ENCODE measurements at places on chromosomes 1 and 21.

DNA sequence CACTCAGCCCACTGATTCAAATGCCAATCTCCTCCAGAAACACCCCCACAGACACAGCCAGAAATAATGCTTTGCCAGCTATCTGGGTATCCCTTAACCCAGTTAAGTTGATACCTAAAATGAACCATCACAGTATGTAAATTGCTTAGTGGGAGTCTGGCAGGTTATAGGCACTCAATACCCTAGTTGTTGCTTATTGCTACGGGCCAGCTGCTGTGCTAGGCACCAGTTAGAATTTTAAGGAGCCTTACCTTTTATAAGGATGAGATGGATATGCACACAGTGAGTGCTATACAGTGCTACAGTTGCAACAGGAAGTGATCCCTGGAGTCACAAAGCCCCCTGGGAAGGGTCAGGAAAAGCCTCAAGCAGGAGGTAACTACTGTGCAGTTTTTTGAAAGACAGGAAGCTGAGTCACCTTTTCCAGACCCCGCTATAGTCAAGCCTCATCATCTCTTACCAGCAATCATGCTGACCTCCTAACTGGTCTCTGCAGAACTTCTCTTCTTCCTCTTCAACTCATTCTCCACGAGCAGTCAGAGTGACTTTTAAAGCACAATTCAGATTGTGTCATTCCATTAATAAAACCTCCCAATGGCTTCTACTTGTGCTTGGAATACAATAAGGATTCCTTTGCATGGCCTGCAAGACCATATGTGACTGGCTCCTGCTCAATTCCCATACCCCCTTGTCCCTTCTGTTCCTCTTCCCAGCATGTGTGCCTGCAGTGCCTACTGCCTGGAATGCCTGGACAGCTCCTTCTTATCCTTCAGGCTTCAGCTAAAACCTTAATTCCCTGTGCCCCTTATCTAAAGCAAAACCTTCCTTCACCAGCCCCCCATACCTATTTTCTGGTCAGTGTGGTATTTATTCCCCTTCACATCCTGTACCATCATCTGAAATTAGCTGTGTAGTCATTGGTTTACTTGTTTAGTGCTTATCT, 10.4 kb upstream of the TLR5 start:
- DNase-seq: no peak

- DNase-seq: no peak
Measured at GRCh38 chr1:39842836-39843235, 40.5 kb downstream of the TRIT1 start.

- DNase-seq: no peak
Measured at GRCh38 chr1:232792949-232793348, 12.3 kb upstream of the MAP10 start.

DNA sequence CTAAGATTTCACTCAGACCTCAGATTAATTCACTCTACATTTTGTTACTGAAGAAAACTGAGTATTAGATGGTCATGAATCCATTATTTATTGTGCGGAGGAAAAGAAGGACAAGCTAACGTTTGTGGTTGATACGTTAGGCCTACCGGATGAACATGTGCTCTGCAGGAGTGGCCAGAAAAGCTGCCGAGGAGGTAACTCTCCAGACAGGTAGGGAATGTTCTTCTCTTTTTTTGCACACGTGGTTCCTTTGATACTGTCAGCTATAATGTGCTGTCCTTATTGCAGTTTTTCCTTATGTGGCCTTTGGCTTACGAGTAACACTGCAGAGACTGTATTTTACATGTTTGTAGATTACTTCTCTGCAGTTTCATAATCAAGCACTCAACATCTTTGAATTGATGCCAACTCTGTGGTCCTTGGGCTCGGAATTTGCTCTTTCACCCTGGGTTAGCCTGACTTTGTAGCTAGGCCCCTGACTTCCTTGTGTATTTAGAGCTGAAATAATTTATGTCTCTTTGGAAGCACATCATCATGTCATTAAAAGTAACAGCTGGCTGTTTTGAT, 13.6 kb downstream of the MTR start:
- no peak for DNase-seq

DNA sequence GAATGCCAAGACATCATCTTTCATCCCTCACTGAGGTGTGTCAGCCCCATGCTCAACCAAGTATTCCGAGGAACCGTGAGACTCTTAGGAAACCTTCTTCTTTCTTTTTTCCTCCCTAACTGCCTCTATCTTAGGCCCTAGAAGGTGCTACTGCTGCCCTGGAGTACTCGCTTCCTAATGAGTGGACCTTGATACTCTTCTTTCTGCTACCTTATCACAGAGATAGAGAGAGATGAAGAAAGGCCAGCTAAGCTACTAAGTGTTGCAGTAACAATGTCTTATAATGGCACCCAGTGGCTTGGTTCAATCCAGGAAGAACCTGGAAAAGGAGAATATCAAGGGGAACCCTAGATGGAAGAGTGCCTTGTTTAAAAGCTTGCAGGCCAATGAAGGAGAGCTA, 86.6 kb downstream of the KIRREL1 start:
- no peak for DNase-seq

DNA sequence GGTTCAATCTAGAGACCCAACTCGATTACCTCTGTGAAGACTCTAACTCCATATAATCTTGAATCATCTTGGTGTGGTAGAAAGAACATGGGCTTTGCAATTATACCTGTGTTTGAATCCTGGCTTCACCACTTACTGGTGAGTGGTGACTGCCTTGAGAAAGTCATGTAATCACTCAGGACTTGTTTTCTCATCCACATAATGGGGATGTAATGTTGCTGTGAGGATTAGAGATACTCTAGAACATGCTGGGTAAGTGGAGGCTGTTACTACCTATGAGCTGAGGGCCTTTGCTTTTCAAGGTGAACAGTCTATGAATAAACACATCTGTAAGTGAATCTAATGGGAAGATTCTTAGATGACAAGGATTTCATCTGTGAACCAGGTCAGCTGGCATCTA, 2.6 kb upstream of the DYRK1A start:
- no peak for DNase-seq

GRCh38 chr21:24395320-24395923, 1211.9 kb downstream of the MRPL39 start:
- no peak for DNase-seq

DNA sequence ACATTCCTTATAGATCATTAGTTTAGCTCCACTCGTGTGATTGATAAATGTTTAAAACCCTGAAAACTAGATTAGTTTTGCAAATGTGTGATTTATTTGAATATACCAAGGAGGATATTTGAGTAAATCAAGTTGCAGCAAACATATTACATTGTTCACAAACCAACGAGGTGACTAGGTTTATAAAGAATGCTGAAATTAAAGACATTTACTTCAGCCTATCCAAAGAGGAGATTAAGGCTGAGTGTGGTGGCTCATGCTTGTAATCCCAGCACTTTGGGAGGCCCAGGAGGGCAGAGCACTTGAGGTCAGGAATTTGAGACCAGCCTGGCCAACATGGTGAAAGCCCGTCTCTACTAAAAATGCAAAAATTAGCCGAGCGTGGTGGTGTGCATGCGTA, 34.1 kb downstream of the VTCN1 start:
- no peak for DNase-seq

DNA sequence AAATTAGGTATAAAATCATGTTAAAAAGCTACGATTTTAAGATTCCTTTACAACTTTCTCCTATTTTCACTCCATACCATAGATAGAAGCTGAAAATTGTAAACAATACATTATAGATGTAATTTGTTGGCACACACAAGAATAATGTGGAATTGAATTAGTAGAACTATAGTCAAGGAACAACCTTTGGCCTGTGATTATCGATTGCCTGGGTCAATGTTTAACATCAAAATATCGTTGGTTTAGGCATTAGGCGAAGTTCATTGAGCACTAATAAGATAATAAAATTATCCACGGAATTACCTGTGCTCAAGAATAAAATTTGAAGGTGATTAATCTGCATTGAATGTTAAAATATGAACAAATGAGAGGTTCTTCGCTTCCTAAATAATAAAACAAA, 455.1 kb upstream of the ZP4 start:
- no peak for DNase-seq

DNA sequence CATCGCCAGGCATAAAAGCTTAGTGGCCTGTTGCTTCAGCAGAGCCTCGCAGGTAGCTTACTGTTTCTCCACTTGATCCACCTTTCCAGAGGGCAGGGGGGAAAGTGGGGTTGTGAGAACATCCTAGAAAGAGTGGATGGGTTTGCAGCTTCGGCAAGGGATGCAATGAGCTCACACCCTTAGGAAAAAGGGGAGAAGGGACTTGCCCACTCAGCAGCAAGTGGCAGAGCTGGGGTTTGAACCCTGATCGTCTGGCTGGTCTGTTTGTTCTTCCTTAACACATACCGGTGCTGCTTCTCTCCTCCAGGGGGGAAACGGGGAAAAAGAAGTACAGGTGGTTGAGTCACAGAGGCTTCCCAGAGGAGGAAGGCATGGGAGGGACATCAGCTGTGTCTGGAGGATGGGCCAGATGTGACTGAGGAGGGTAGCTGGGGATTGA, 1.0 kb downstream of the TMEM201 start:
- DNase-seq: no peak

- no peak for DNase-seq
Measured at GRCh38 chr1:62390071-62390470, 46.8 kb upstream of the USP1 start.

- no peak for DNase-seq
Measured at GRCh38 chr1:58060559-58061170, 485.9 kb downstream of the OMA1 start.

DNA sequence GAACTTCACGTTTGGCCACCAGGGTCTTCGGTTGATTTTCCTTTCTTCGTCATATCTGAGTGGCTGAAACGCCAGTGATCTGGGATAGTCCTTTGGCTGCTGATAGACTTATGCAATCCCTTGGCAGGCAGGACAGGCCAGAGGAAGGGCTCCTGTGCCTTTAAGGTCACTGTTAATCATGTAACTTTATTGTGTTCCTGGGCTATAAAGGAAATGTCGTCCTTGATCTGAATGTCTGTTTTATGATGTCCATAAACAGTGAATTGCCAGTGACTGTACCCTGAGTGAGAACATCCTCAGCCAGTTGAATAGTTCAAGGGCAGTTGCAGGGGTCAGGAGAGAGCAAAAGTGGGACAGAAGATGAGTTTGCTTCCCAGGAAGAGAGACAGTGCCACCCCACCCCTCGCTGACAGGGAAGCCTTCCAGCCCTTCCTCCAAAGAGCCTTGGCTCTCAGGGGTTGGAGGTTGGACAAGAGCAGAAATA, 68.0 kb downstream of the PDE9A start:
- DNase-seq: no peak

- no peak for DNase-seq
Measured at GRCh38 chr1:30916296-30916695, 7.7 kb upstream of the SDC3 start.

GRCh38 chr21:38959692-38960061, 153.9 kb downstream of the ETS2 start:
- DNase-seq: no peak

GRCh38 chr21:44848821-44849521, 24.5 kb downstream of the PTTG1IP start:
- no peak for DNase-seq

DNA sequence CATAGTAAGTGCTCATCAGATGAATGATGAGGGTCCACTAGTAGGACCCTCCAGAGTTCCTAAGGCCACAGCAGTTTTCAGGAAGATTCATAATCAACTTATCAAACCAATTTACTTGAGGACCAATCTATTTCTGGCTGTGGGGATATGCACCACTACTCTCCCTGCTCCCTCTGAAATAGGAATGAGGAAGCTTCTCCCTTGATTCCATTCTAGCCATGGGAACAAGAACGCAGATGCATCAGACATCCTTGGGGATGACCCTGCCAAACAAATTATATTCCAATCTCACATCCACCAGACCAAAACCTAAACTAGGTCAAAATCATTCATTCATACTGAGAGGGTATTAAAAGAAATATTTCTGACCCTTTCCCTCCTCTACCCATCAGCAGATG, 31.5 kb downstream of the JAK1 start:
- no peak for DNase-seq

- DNase-seq: no peak
Measured at GRCh38 chr1:51740652-51741051, 123.8 kb downstream of the OSBPL9 start.

- DNase-seq: no peak
Measured at GRCh38 chr1:178075333-178075732, 18.6 kb upstream of the RASAL2 start.

GRCh38 chr1:185412385-185413087, 95.5 kb upstream of the IVNS1ABP start:
- DNase-seq: no peak

DNA sequence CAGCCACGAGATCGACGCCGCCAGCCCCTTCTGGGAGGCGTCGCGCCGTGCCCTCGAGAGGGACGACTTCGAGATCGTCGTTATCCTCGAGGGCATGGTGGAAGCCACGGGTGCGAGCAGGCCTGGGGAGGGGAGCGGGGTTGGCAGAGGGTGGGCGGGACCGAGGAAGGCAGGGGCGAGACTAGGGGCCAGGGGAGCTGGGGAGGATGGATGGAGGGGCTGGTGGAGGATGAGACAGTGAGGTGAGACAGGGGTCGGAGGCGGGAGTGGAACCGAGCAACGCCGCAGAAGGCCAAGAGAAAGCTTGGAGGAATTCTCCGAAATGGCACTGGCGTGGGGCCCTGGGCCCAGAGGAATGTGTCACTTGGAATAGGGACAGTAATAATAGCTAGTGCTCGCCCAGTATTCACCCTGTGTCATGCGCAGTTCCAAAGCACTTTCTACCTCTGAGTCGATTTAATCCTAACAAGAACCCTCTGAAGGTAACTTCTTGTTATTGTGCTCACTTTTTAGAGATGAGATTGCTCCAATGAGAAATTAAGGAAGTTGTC, 3.5 kb downstream of the KCNJ9 start:
- no peak for DNase-seq

- DNase-seq: no peak
Measured at GRCh38 chr21:10521091-10521598, at the start of gene TPTE. TSS of gene TPTE (plus strand) at chr21:10521583. CDS start at chr21:10538724, 17,141 bp downstream.

GRCh38 chr1:152162792-152163463, 3.9 kb upstream of the RPTN start:
- DNase-seq: no peak

GRCh38 chr1:171611306-171611705, 10.7 kb upstream of the MYOCOS start:
- DNase-seq: no peak

Measured in T-helper 22 cell (primary cell).